ENCODE measurements at places on chromosomes 5 and 9.

GRCh38 chr5:148924817-148925216, 98.4 kb downstream of the ADRB2 start:
- DNase-seq, result no peak

DNA sequence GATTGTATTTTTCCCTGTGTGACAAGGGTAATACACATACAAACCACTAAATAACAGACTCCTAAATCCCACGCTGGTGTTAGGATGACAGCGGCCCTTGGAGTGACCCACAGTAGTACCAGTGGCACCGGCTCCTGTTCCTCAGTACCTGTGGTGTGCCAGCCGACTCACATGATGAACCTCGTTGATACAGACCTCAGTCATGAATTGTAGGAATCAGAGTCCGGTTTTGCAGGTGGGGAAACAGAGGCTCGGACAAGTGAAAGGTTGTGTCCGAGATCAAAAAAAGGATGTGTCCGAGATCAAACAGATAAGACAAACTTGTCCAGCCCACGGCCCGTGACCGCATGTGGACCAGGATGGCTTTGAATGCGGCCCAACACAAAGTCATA, 78.0 kb downstream of the AMBP start:
- no peak for DNase-seq

- DNase-seq, result peak; percentile 75
Measured at GRCh38 chr9:83937861-83938455, 16.7 kb upstream of the KIF27 start.

- DNase-seq, result no peak
Measured at GRCh38 chr9:108759835-108760234, 96.0 kb downstream of the ACTL7B start.

GRCh38 chr5:113302120-113302519, 132.7 kb downstream of the TSSK1B start:
- DNase-seq, result no peak

GRCh38 chr5:43049236-43049635, 9.1 kb upstream of the ANXA2R start:
- DNase-seq, result no peak

- DNase-seq, result no peak
Measured at GRCh38 chr9:129209580-129209979, 31.5 kb upstream of the IER5L start.

DNA sequence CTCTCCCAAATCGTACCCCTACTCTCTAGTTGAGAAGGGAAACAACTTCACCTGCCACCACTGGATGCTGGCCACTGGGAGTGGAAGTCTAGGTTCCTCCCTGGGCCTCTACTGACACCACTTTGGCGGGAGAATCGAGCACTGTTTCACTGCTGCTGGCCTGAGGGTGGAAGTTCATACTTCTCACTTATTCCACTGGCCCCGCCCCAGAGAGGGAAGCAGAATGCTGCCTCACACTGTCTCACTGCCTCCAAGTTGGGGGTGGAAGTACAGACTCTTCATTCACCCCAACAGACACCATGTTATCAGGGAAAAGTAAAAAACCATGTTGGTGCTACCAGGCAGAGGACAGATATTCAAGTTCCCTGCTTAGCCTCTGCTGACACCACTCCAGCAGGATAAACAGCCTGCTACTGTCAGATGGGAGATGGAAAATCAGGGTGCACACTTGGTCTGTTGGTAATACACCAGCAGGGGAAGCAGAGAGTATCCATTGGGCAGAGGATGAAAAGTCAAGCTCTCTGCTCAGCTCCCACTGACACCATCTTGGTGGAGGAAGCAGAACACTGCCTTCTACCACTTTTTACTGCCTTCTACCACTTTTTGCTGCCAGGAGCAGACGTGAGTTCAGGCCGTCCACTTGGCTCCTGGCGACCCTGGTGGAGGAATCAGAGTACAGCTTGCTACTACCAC, 159.4 kb downstream of the SIL1 start:
- DNase-seq, result no peak

GRCh38 chr5:112491257-112491656, 72.2 kb upstream of the EPB41L4A start:
- no peak for DNase-seq

DNA sequence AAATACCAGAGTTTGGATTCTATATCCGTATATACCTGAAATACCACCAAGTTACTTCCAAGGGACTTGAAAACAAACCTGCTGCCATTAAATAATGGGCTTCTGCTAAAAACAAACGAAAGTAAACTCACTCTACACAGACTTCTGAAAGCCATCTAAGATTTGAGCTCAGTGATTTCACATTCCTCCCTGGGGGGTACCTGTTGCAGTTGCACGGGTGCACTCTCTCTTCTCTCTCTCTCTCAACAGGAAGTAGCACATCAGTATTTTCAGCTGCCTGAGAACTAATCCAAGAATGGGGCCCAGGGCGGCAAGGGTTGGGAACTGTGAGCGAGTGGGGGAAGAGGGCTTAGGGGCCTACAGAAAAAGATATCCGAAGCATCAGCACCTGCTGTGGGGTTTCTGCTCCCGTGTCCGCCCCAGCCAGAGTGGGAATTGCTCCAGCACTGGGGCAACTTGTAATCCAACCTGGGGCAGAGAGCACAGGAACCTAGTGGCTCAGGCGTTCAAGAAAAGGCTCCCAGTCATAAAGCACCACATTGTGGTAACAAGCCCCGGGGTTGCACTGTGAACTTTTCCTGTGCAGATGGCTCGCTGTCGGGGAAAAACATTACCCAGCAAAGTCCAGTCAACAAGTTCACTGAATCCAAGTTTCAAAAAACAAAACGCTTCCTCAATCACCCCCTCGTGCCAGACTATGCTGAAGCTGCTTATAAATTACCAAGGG, 99.8 kb downstream of the EFNA5 start:
- peak; percentile 40 for DNase-seq

DNA sequence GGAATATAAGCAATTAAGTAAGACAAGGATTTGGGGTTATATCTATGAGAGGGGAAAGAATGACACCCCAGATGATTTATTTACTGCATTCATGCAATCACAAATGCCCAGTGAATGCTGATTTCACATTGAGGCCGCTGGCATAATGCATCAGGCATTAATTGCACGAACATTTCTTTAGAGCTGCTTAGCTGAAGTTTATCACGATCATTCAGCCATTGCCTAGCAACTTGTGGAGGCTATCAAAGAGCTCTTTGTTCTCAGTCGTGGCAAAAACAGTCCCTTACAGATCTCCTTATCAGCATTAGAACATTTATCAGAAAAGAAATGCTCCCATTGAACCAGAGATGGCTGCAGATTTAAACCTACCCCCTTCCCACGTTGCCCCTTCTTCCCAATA, 88.7 kb upstream of the PRRC1 start:
- DNase-seq, result no peak

DNA sequence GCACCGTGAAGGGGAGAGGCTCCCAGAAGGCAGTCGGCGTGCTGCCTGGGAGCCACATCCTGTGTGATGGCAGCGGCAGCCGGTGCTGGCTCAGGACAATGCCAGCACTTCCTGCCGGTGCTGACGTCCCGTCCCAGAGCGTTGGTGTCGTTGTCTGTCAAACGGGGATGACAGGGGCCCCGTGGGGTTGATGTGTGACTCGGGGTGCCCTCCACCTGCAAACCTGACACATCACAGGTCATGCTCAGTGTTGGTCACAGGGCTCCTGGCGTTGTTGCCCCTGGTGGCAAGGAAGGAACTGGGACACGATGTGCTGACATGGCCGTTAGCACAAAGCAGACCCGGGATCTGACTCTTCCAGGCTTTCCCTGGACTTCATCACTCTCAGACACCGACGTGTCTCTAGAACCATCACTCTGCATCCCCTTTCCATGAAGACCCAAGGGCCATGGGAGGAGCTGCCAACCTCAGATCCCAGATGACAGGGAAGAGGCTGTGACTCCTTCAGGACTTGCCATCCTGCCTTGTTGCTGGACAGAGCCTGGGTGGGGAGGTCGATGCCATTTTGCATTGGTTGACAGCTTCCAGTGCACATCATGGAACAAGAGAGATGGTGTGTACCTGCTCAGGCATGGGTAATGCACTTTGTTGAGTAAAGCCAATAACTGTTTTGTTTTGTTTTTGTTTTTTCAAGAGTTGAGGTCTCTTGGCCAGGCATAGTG, 21.5 kb downstream of the PLPP7 start:
- no peak for DNase-seq

GRCh38 chr5:43332401-43332800, 19.2 kb upstream of the HMGCS1 start:
- no peak for DNase-seq

DNA sequence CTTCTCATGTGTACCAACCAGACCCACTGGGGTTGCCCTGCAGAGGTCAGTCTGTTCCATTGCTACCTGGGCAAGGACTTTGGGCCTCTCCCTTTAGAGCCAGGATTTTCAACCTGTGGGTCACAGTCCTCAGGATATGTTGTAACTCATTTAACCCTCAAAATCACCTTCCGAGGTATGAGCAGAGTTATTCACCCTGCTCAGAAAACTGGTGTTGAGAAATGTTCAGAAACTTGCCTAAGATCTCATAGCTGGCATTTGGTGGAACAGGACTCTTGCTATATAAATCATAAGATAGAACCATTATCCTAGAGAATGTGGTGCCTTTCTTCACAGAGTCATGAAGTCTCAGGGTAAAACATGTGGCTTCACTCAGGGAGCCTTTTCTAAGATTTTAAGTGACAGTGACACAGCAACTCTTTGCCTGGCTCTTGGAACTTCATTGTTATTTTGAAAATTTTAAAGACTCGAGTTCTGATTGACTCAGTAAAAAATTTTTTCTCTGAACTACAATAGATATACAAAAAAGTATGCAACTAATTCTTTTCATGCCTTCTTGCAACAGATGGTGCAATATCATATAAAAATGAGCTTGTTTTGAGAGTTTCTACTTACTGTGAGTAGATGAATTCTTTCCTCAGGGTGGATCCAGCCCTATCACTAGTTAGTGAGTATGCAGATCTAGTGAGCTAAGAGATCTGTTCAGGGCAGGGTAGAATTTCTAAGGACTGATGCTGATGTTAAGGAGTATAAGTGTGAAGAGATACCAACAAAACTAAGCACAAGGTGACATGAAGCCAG, 29.5 kb downstream of the CAST start:
- no peak for DNase-seq

DNA sequence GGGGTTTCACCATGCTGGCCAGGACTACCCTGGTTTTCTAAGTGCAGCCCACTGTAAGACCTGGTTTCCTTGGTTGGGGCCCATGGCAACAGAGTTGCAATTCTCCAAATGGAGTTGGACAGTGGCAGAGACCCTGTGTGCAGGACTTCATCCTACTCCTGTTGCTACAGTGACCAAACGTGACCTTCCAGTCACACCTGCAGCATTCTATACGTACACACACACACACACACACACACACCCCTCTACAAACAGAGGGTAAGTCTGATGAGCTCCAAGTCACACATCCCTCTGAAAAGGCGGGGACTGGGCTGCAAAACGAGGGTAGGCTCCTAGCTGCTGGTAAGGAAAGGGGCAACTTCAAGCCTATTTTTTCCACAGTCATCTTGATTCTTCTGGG, 23.6 kb downstream of the LHFPL2 start:
- no peak for DNase-seq

DNA sequence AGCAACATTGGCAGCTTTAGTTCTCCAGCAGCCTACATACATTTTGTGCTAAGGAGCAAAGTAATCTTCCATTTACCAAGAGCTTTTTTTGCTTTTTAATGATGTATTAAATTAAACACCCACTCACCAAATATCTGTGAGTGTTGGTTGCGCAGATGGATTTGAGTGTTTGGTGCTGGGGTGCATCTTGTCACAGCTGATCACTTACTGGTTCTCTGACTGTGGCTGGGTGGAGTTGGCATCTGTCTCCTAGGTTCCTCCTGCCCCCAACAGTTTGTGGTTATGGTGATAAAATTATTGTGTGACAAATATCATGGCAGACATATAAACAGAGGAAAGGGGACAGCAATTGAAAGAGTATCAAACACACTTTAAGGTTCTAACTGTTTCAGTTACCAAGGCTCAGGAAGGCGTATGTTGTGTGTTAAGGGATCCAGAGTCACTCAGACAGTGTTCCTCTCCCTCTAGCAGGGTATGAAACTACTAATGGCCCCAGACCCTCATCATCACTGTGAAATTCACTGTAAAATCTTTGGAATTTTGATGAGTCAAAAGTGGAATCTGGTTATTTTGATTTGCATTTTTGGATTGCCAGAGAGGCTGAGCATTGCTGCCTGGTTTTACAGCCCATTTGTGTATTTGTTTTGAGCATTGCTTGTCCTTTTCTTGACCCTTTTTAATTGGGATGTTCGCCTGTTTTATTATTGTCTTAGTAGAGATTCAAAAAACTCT, 81.7 kb downstream of the PDE8B start:
- no peak for DNase-seq

GRCh38 chr5:37767961-37768360, 71.9 kb downstream of the GDNF start:
- DNase-seq, result no peak

- peak; percentile 35 for DNase-seq
Measured at GRCh38 chr9:33921967-33922895, 105.3 kb downstream of the UBE2R2 start.

- no peak for DNase-seq
Measured at GRCh38 chr5:98578438-98578837, 195.0 kb upstream of the RGMB start.

GRCh38 chr9:130423272-130423671, 21.5 kb upstream of the ASS1 start:
- DNase-seq, result no peak

DNA sequence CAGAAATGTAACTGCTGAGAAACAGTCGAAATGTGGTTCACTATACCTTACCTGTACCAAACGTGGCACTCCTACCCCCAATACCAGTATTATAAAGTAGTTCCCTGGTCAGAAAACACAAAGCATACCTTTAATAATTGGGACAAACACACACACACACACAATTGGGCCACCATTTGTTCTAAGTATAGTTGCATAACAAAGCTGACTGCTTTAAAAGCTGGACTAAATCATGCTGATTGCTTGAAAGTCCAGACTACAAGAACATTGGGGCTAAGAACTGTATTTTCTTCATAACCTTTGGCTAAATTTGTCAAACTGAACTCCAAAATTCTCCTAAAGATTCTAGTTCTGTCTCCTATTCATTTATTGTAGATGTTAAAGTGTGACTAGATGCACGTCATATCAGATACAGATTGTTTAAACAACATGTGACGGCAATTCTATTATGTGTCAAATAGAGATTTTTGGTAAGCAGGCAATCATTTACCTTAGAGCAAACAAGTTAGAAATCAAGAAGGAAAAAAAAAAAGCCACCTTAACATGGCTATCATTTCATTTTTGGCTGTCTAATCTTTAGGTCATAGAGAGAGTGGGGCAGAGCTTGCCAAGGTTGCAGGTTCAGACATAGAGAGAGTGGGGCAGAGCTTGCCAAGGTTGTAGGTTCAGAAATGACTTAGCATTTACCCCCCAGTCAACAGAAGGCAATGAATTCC, 265.1 kb downstream of the ARL15 start:
- no peak for DNase-seq

GRCh38 chr5:107474716-107475489, 195.8 kb downstream of the EFNA5 start:
- DNase-seq, result no peak

- DNase-seq, result no peak
Measured at GRCh38 chr9:84317563-84317962, 23.0 kb downstream of the SLC28A3 start.

GRCh38 chr9:31210978-31211570, 1173.4 kb upstream of the ACO1 start:
- no peak for DNase-seq

All from ACHN (cell line).